RCC 7860 (cell line): ENCODE measurements at places on chromosomes 2 and 18.

GRCh38 chr2:178246696-178247095 lies 52.4 kb downstream of the OSBPL6 start:
- DNase-seq = no peak

GRCh38 chr2:154698721-154699574 lies 453 bp downstream of the KCNJ3 start:
- DNase-seq = no peak

DNA sequence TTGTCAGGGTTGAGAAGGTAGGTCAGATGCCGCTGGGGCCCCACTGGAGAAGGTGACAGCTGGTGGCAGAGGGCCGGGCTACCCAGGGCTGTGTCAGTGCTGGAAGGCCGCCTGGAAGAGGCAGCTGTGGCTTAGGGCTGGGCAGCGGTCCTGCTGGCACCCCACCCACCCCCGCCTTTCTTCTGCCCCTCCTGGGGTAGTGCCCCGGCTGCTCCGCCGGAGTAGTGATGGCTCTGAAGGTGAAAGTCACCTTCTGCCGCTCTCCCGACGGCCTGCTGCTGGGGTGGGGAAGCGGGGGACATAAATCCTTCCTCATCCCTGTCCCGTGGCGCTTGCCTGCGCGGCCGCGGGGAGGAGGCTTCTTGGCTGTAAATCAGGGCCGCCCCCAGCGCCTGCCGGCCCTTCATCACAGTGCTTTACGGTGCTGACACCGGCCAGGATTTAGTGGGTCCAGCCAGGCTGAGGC lies 332.2 kb downstream of the DYSF start:
- no peak for DNase-seq

DNA sequence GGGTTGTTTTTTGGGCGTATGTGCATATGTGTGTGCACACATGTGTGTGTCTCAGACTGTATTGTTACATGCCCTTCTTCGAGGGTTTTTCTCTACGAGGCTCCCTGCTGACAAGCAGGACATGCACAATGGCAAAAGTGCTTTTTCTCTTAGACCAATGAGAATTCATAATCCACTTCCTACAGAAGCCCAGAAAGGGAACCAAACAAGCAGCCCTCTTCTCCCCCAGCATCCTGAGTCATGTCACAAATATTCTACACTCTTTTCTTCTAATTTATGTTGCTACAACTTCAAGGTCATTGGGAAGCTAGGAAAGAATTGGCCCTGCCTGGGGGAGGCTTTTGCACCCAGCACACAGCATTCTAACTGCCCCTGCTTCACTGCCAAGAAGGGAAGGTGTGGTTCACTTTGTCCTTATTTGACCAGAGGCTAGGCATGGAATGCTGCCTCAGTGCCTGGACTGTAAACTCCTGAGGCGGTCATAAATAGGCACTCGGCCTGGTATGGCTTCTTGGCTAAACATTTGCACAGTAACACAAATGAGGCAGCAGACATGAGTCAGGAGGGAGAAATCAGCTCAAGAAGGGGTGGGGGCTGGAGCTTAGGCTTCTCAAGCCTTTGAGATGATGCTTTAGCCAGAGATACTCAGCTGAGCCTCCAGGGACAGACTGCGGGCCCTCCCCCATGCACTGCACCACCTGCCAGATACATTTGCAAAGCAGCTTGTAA lies 92.7 kb upstream of the KLF7 start:
- DNase-seq = peak; percentile 97

GRCh38 chr2:30177956-30178355 lies 31.1 kb downstream of the YPEL5 start:
- no peak for DNase-seq

DNA sequence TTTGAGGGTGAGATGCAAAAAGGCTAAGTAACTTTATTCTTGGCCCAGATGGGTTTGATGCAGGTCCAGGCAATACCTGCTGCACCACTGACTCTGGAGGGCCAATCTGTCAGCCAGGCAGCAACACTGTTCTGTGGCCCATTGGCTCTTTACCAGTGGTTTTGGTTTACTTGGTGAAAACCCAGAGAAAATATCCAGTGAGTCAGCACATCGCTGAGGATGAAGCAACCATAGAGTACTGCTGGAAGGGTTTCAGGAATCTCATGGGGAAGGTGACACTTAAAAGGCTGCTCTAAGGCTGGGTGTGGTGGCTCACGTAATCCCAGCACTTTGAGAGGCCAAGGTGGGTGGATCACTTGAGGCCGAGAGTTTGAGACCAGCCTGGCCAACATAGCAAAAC lies 192.5 kb upstream of the FAM98A start:
- DNase-seq = peak; percentile 53

DNA sequence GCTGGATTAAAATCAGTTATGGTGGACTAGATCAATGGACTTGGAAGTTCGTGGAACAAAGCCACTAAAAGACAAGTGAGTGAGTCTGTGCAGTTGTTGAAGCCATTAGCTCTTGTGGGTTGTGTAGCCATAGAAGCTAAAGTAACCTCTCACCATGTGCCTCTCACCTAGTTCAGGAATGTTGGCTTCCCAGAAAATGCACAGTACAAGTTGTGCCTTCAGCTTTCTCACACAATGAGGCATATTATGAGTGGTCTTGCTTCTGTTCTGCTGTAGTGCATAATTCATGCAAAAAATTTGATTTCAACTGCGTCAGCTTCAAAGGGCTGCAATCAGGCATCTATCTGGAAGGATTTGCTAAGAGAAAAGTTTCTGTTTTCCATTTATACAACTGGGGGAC lies 26.2 kb downstream of the CERS6 start:
- no peak for DNase-seq

DNA sequence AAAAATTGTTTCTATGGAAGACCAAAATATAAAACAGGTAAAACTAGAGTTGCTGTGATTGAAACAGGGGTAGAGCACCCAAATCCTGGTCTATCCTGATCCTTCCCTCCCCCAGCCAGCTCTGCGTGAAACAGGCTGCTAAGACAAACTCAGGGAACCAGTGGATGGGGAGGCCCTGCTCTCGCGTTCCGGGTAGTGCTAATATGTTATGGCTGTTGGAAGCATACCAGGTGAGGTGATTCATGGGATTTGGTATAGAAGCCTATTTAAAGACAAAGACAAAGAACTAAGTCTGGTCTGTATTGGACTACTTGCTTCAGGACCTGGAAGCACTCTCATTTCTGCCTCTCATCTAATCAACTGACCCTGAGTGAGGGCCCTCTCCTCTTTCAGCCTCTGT lies 63.0 kb upstream of the CCBE1 start:
- DNase-seq = no peak

GRCh38 chr2:19256121-19256601 lies 102.3 kb downstream of the OSR1 start:
- peak; percentile 64 for DNase-seq

DNA sequence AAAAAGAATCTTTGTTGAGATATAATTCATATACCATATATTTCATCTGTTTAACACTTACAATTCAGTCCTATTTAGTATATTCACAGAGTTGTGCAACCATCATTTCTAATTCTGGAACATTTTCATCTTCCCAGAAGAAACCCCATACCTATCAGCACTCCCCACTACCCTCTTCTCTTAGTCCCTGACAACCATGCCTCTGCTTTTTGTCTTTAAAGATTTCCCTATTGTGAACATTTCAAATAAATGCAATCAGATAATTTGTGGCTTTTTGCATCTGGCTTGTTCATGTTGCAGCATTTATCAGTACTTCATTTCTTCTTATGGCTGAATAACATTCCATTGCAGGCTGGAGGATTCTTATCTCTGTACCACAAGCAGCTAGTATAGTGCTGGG lies 305.9 kb upstream of the MEX3C start:
- no peak for DNase-seq

DNA sequence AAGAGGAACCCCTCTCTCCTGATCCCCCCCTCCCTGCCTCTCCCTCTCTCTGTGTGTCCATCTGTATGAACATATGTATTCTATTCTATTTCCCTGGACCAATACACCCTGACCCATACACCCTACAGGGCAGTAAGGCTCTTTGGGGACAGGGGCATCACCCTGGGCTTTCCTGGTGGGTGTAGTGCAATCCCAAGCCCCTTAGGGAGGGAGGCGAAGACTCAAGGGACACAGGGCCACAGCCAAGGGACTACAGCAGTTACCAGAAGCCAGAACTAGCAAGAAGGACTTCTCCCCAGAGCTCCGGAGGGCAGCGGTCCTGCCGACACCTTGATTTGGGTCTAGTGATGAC lies 214.2 kb upstream of the RAB6C start:
- no peak for DNase-seq

GRCh38 chr2:219175928-219176817 lies 552 bp downstream of the CNPPD1 start:
- DNase-seq = peak; percentile 22
